IPS DF 6.9 (cell line): ENCODE measurements at places on chromosomes 4 and X.
A peak's percentile ranks its signal among the peaks of the same experiment; 100 is the strongest.

- no peak for DNase-seq
These were observed 20.5 kb upstream of the TRIM61 start for GRCh38 chr4:164997941-164998340.

GRCh38 chr4:4485806-4486205, 56.0 kb downstream of the STX18 start:
- DNase-seq = no peak

GRCh38 chr4:15774020-15774420, 4.1 kb upstream of the CD38 start:
- DNase-seq = no peak

DNA sequence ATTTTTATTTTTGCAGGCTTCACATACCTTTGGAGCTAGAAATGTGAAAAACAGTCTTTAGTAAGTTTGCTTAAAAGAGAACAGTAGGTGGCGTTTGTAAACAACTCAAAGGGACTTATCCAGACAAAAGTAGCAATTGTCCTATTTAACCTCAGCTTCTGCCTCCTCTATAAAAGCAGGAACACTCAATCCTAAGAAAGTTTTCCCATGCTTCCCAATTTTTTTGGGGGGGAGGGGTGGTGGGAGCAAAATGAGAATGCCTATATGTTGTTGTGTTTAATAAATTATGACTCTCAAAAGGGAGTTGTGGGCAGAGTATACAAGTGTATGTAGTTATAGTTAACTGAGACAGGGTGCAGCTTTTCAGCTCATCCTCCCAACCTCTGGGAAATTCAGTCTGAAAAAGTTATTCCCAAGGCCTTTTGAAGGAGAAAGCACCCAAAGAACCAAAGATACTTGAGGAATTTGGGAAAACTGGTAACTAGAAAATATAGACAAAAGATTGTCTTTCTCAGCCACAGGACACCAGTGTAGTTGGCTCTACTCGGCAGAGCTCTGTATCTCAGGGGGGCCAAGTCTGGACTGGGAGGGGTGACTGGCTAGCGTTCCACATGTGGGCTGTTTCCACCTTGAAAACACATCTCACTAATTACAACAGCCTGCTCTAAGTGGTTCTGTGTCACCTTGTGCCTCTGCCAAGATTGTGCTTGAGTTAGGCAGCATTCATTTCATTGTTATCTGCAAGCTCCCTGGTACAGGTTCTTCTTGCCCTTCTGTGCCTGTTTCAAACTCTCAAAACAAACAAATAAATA, 2.8 kb downstream of the SFRP2 start:
- DNase-seq = no peak

GRCh38 chrX:97290199-97290598, 406.5 kb downstream of the RPA4 start:
- DNase-seq = no peak

GRCh38 chrX:20620306-20620705, 353.6 kb upstream of the RPS6KA3 start:
- DNase-seq = no peak

DNA sequence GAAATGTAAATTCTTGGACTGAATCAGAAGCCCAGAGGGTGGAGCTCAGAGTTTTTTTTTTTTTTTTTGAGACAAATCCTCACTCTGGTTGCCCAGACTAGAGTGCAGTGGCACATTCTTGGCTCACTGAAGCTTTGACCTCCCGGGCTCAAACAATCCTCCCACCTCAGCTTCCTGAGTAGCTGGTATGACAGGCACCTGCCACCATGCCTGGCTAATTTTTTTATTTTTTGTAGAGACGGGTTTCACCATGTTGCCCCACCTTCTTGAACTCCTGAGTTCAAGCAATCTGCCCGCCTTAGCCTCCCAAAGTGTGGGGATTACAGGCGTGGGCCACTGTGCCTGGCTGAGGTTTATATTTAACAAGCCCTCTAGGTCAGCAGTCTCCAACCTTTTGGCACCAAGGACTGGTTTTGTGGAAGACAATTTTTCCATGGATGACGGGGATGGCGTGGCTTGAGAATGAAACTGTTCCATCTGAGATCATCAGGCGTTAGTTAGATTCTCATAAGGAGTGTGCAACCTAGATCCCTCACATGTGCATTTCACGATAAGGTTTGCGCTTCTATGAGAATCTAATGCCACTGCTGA, 76.7 kb downstream of the FHIP1A start:
- DNase-seq = no peak

- DNase-seq = no peak
These were observed 78.4 kb downstream of the IRF2 start for GRCh38 chr4:184395971-184396391.

GRCh38 chr4:147823130-147823529, 91.2 kb downstream of the ARHGAP10 start:
- no peak for DNase-seq

- no peak for DNase-seq
These were observed 88.3 kb upstream of the GC start for GRCh38 chr4:71872221-71872620.

DNA sequence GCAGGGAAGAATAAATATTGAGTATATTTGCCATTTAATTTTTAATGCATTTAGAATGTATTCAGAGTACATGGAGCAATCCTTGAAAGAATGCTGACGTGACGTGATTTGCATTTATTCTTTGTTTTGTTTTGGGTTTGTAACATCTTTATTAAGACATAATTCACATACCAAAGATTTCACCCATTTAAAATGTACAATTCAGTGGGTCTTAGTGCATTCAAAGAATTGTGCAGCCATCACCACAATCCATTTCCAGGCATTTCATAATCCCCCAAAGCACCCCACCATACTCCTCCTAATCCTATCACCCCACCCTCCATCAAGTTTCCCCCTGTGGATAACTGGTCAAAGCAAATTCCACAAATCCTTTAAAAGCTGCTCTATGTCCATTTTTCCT, 87.4 kb downstream of the FAM9B start:
- no peak for DNase-seq

DNA sequence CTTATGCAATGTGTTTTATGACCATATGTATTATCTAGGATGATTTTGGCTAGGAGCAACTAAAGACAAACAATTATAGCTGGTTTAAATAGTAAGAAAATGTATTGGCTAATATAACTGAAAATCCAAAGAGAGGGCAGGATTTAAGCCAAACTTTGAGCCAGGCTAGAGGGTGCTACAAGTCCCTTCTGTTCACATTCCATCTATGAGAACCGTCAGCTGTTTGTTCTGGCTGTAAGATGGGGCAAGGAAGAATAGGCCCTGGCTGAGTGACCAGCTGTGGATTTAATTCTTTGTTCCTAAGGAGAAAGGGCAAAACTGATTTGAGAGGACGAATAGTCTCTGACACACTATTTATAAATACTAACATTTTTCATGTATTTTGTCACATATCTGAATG, 79.2 kb upstream of the UGT8 start:
- no peak for DNase-seq

GRCh38 chr4:185311113-185311888, 84.4 kb downstream of the LRP2BP start:
- DNase-seq = no peak

DNA sequence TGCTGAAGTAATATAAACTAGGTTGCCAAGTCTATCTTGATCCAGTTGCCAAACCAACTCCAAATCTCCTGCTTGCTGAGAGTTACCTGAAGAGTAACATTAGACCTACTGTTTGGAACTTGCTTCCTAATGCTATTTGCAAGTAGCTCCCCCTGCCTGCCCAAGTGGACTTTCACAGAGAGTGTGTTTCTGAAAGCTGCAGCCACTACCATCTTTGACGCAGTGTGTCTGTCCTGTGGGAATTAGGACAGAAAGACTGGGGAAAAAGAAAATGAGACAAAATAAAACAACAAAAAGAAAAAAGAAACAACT, 195.0 kb upstream of the HS3ST1 start:
- no peak for DNase-seq

GRCh38 chrX:103276581-103277002, at the start of gene TCEAL5:
Gene TCEAL5, minus strand, starts transcription at chrX:103276750. Its CDS starts 2,187 bp downstream, at chrX:103274563.
- no peak for DNase-seq

DNA sequence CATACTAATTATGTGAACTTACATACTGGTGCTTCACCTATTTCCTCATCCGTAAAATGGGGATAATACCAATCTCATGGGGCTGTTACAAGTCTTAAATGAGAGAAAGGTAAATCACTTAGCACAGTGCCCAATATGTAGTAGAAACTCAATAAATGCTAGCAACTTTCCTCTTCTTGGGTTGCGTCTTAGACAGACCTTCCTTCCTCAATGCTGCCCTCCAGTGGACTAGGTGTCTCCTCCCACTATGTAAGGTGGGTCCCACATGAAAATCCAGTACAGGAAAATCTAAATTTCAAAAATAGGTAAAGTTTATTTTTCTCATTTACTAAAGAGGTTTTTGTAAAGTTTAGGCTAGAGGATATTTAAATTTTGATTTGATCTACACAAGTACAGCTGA, 20.6 kb downstream of the ZDHHC9 start:
- no peak for DNase-seq

DNA sequence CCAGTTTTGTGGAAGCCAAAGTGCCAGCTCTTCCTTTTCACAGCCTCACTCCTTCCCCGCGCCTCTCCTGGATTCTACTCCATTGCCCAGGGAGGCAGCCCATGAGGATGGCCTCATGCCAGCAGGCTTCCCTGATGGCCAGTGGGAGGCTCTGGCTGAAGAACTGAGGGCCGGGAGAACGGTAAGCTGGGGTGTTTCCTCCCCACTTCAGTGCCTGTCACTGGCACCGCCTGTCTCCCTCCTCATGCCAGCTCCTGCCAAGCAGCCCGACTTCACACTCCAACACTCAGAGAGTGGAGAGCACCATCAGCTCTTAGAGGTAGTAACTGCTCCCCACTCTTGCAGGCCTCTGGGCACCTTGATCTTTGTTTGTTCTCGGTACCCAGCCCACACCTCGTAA, 46.9 kb upstream of the STIM2 start:
- no peak for DNase-seq

- DNase-seq = no peak
These were observed 13.0 kb upstream of the SEPSECS start for GRCh38 chr4:25172961-25173915.

GRCh38 chr4:158254292-158254691, 44.0 kb downstream of the TMEM144 start:
- DNase-seq = no peak

GRCh38 chr4:59938166-59938565, 1262.0 kb upstream of the ADGRL3 start:
- no peak for DNase-seq

DNA sequence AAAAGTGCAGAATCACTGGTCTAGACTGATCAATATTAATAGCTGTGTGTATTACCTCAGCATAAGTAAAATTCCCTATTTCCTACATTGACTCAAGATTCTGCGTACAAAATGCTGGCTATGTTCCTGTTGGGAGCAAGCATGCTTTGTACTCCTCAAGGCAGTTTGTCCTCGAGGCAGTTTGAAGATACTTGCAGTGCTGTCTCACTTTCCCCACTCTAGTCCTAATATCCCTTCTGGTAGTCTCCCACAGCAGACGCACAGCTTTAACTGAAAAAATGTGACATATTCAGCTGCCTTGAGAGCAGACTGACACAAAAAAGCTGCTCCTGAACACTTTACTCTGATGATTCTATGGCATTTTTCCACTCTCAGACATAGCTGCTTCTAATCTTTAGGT, 12.9 kb upstream of the MAGEA10 start:
- DNase-seq = no peak

- DNase-seq = no peak
These were observed 306.1 kb downstream of the FBXW7 start for GRCh38 chr4:152229782-152230289.

- peak; percentile 29 for DNase-seq
These were observed 313.4 kb upstream of the SLC7A11 start for GRCh38 chr4:138555584-138555983.

- no peak for DNase-seq
These were observed 1249.4 kb downstream of the ADGRL3 start for GRCh38 chr4:62449538-62449937.

DNA sequence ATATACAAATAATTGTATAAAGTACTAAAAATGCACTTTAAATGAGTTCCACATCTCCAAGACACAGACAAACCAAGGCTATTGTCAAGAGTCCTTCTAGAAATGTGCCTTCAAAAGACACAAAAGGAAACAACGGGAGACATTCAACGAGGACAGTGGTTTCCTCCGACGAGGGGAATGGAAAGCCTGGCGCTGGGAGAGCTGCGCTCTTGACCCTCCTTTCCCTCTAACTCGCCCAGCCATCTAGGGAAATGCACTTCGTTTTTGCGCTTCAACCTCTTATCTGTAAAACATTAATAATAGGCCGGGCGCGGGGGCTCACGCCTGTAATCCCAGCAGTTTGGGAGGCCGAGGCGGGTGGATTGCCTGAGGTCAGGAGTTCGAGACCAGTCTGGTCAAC, 37.0 kb downstream of the ZFP42 start:
- DNase-seq = peak; percentile 35

- DNase-seq = no peak
These were observed 432.8 kb downstream of the ANKRD50 start for GRCh38 chr4:124279741-124280140.

DNA sequence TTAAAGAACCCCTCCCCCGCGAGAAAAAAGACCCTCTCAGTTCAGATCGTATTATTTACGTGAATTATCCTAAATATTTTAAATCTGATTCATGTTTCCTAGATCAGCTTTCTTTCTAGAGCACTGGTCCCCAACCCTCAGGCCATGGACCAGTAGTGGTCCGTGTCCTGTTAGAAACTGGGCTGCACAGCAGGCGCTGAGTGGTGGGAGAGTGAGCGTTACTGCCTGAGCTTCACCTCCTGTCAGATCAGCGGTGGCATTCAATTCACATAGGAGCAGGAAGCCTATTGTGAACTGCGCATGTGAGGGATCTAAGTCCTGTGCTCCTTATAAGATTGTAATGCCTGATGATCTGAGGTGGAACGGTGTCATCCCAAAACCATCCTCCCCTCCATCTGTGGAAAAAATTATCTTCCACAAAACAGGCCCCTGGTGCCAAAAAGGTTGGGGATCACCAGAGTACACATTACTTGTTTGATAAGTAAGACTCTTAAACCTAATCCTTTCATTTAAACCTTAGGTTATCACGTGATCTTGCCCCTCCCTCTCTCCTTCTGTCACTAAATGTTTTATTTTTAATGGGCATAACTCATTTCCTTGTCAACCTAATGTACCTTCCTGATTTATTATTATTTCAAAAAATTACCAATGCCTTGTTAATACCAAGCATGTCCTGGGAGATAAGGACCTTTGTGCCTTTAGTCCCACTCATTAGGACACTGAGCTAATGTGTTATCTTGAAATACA, 442.9 kb downstream of the TLL1 start:
- DNase-seq = no peak

- DNase-seq = no peak
These were observed at the start of gene ZDHHC15 for GRCh38 chrX:75522565-75523431. Gene ZDHHC15, minus strand, starts transcription at chrX:75523037. Its CDS starts 13 bp downstream, at chrX:75523024.

GRCh38 chr4:138867404-138867803, 148.2 kb upstream of the NOCT start:
- DNase-seq = no peak

- DNase-seq = no peak
These were observed 43.8 kb upstream of the HPSE start for GRCh38 chr4:83378419-83378818.

DNA sequence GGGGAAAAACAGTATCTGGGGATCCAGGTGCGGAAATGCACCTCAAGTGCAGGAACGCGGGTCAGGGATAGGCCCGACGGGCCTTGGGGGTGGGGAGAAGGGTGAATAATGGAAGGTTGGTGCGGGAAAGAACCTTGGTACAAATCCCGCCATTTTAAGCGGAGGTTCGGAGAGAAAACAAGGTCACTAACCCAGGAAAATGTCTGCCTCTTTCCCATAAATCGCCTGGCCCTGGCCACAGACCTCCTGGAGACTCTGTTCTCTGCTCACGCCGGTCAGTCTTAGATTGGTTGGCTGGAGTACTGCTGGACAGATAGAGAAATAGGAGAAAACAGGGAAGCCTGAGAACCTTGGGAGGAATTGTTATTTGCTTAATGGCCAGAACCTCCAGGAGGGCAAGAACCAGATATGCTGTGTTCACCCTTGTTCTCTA, 897 bp upstream of the FBXL5 start:
- DNase-seq = no peak
